NCI-H2171 (cell line): ENCODE measurements at places on chromosomes 6 and 20.

DNA sequence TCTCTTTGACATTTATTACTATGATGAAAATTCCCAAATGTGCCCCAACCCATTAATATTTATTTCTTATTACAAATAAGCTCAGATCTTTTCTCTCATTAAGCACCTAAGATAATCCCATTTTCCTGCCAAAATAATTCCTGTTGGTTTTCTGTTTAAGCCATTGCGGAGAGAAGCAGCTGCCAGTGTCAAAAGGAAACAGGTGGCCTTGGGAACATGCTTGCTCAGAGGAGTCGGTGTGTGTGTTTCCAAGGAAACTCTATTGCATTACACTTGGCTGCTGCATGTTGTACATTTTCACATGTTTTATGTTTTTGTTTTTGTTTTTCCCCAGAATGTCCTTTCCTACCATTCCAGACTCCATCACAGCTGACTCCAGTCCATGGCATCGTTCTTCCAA, 56.4 kb downstream of the CD24 start:
- DNase-seq, result peak; percentile 52

GRCh38 chr6:166366921-166367320, 15.8 kb downstream of the MPC1 start:
- no peak for DNase-seq

DNA sequence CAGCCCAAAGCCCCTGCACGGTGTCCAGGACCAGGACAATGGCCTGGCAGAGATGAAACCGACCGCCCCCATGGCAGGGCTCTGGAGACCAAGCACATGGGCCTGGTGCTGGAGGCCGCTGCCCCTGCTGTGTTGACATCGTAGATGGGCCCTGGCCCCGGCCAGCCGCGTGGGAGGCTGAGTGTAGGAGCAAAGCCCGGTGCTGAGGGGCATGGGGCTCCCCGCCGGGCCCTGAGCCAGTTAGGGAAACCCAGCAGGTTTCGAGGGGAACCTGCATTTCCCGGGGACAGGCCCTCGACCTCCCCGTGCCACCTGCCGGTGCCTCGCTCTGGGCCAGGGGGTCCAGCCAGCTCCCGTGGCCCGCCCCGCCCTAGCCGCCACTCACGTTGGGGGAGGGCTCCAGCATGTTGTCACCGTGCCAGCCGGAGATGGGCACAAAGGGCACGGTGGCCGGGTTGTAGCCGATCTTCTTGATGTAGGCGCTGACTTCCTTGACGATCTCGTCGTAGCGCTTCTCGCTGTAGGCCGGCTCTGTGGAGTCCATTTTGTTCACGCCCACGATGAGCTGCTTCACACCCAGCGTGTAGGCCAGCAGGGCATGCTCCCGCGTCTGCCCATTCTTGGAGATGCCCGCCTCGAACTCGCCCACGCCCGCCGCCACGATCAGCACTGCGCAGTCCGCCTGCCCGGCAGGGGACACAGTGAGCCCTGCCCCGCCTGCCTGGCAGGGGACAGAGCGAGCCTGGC, 4.3 kb downstream of the EEF1A2 start:
- DNase-seq, result no peak

GRCh38 chr20:63054103-63054474, 47.3 kb upstream of the BHLHE23 start:
- no peak for DNase-seq

DNA sequence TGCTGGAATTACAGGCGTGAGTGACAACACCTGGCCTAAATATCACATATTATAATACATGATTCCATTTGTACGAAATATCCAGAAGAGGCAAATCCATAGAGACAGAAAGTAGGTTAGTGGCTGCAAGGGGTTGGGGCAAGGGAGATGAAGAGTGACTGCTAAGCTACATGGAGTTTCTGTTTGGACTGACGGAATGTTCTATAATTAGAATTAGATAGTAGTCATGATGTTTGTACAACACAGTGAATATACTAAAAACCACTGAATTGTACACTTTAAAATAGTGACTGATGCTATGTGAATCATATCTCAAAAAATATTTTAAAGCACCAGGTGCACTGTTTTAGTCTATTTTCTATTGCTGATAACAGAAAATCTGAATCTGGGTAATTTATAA, 3.7 kb upstream of the HEBP2 start:
- DNase-seq, result no peak

DNA sequence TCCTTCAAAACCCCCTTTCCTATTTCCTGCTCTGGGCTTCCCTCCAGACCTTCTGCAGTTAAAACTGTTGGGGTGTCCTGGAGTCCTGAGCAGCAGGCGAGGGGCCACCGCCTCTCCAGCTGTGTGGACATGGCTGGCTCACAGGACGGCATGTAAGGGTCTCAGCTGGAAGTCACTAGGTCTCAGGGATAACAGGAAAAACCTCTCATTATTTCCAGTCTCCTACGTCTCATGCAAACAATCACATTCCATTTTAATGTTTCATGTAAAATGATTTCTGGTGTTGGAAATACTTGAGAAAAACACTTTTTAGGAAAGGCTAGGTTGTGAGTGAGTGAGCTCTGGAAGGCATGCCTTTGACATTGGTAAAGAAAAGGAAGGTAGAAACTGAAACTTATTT, 158.7 kb downstream of the SCML4 start:
- DNase-seq, result no peak

DNA sequence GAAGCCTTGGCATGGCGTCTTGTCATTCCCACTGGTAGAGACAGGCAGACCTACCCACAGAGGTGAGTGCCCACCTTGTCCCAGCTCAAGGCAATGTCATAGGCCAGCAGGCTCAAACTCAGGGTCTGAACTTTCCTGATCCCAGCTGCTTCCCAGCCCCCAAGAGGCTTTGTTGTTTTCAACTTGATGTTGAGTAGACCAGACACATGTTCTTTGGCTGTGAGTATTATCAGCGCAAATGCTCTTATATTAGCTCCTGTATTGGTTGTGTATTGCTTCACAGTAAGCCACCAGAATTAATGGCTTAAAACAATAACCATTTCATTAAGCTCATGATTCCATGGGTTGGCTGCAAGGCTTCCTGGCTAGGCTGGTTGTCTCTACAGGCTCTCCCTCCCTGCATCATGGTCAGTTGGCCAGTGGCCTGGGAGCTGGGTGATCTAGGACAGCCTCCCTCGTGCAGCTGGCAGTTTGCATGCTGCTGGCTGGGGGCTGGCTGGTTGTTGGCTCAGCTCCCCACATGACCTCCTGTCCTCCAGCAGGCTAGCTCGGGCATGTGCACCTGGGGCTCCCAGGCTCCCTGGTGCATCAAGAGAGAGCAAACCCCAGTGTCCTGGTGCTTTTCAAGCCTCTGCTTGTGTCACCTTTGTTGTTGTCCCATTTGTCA, 21.6 kb downstream of the TOX2 start:
- DNase-seq, result no peak

DNA sequence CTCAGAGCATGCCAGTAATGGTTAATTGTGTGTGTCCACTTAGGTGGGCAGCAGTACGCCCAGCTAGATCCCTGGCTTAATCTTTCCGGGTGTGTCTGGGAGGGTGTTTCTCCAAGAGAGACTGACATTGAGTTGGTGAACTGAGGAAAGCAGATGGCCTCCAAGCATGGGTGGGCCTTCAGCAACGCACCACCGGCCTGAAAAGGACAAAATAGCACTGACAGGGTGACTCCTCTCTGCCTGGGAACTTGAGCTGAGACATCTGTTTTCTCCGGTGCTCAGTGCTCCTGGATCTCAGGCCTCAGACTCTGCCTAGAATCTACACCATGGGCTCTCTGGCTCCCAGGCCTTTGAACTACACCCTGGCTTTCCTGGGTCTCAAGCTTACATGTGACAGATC, 43.2 kb downstream of the C6orf118 start:
- no peak for DNase-seq

DNA sequence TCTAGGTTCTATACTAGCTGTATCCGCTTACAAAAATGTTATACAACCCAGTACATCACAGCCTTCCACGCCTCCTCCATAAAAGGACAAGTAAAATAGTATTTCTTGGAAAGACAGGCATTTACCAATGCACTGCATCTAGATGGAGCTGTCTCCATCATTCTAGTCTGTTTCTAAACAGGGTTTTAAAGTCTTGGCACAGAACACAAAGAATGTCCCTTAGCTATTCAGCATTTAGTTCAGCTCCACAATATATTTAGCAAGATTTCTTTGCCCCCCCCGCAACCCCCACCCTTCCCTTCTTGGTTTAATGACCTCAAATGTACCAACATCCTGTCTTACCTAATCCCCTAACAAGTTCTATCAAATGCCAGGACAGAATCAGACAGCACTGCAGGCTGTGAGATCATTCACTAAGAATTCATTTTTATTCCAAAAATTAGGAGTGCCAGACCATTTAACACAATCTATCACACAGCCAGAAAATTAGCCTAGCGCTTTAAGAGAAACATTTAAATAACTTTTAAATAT, 198.6 kb downstream of the BACH2 start:
- no peak for DNase-seq

- peak; percentile 72 for DNase-seq
These were observed 18.4 kb upstream of the MMP24 start for GRCh38 chr20:35207950-35208611.

DNA sequence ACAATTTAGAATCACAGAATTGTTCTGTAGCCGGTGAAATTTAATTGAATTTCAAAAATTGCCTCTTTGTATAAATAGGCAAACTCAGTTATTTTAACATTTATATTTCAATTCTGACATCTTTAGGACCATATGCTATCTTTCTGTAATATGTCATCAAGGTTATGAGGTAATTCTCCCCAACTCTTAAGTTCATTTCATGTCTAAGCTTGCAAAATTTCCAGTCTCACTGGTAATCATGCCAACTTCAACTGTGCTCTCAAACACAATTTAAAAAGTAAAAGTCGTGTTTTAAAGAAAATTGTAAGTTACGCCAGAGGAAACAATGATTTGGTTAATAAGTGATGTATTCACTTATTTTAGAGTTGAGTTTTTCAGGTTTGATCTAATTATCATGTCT, 1.4 kb downstream of the NCOA7 start:
- no peak for DNase-seq

- no peak for DNase-seq
These were observed 89.2 kb upstream of the RNF217 start for GRCh38 chr6:124873066-124873410.

- DNase-seq, result no peak
These were observed 196.5 kb downstream of the SLC24A3 start for GRCh38 chr20:19408971-19409370.

GRCh38 chr6:127199470-127199869, 67.2 kb upstream of the RNF146 start:
- no peak for DNase-seq

GRCh38 chr20:8315639-8316573, 183.8 kb downstream of the PLCB1 start:
- DNase-seq, result no peak

GRCh38 chr6:4323322-4323721, 187.9 kb upstream of the ECI2 start:
- no peak for DNase-seq

GRCh38 chr20:22823119-22823518, 212.0 kb upstream of the SSTR4 start:
- DNase-seq, result no peak

GRCh38 chr6:29872791-29873190, 45.2 kb downstream of the HLA-G start:
- no peak for DNase-seq

- no peak for DNase-seq
These were observed 32.7 kb upstream of the MRPS10 start for GRCh38 chr6:42250274-42250931.

- DNase-seq, result no peak
These were observed 63.7 kb upstream of the BEND3 start for GRCh38 chr6:107179004-107179403.

DNA sequence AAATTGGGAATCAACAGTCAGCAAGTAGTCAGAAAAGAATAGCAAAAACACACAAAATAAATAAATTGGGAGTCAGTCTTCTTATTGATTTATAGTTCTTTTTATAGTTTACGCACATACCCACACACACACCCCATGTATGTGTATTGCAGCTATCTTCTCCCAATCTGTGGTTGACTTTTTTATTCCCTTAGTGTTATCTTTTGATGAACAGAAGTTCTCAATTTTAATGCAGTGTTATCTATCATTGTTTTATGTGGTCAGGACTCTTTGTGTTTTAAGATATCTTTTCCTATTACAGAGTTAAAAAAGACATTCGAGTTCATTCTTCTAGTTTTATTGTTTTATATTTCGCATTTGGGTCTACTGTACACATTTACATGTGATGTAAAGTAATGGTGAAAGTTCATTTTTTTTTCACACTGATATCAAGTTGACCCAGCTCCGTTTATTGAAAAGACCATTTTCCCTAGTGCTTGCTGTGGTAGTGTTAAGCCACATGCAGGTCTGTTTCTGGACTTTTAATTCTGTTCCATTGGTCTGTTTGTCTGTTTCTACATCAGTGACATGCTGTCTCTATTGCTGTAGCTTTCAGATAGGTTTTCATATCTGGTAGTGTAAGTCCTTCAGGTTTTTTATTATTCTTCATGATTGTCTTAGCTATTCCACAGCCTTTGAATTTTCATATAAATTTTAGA, 78.4 kb downstream of the ZFAND3 start:
- no peak for DNase-seq

GRCh38 chr6:164379795-164380194, 929.6 kb downstream of the C6orf118 start:
- DNase-seq, result no peak

DNA sequence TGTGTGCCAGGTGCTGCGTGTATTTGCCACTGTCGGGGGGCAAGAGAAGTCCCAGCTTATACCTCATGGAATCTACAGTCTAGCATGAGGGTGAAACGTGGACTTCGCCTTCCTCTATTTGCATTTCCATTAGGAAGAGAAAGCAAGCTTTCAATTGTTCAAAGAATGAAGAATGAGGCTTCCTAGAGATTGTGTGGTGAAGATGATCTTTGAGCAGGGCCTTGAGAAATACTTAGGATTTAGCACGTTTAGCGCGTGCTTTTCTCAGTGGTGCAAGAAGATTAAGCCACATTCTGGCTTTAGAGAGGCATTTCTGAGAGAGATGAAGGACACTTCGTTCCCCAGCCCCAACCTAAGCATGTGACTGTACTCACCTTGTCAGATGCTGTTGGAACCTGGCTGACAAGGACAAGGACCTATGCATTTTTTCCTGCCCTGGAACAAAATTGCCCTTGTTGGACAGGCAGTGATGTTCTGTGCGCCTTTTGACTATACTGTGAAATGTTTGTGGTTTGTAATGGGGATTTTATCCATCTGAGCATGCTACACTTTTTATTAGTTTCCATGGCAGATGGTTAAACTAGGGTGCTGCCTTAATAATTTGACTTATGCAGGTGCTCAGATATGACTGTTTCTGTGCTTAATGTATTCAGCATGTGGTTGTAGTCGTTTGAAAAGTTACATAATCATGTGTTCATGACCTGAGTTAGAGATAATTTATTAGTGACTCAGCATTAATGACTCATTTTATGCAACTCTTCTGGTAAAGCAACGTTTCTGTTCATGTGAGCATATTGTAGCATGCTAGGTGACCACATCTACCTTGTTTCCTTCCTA, 10.7 kb downstream of the TULP4 start:
- DNase-seq, result no peak

GRCh38 chr6:38271081-38271480, 368.6 kb downstream of the BTBD9 start:
- DNase-seq, result no peak

DNA sequence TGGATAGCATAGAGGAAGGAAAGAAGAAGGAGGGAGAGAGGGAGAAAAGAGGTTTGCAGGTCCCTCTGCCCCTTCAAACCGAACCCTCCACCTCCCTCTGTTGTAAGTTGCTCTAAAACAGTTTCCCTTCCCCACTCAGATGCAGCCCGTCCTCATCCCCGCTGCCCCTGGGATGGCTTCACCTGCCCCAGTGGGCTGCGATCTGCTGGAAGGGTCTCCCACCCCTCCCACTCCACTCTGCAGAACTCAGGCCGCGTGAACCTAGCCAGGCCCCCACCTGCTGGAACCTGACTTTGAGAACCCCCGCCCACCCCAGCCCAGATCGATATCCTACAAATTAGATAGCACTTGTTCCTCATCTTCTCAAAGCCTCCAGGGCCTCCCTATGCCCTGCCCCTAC, 190.8 kb downstream of the DLL1 start:
- DNase-seq, result no peak
